ENCODE measurements at places on chromosomes 12 and 14. TPM values are rescaled to one million over a fixed set of nuclear protein-coding genes. Genes with fewer than 3 reads are reported as not detected.

DNA sequence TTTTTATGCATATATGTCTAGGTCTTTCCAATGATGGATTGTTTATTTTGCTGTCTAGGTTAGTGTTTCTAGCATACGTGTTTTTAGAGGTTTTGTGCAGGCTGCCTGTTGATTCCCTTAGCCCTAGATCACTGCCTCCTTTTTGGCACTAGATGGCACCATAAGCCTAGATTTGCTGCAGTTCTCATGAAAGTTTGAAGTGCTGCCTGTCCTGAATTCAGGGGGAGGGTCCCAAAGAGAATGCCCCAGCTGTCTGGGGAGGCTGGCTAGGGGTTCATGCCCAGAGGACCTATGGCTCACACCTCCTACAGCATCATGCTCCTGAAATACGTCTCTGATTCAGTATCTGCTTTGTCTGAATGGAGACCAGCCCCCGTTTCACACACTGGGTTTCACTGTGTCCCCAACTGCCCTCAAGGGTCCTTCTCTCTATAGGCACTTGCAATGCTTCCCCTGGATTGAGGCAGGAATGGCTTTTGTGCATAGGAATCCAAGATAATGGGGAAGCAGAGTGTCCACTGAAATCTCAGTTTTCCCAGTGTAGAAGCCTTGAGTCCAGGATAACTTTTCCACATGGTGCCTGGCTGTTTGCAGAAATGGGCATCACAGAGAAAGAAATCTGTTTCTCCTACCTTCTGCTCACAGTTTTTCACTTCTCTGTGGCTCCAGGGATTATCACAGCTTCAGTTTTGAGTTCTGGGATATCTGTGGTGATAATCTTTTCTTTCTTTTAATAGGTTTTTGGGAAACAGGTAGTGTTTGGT lies 14.2 kb upstream of the TXNRD1 start:
- no peak for DNase-seq

GRCh38 chr14:31508135-31508534 lies 20.3 kb upstream of the GPR33 start:
- DNase-seq: no peak

POTEG gene
- 0.09 TPM for polyA plus RNA-seq

DNA sequence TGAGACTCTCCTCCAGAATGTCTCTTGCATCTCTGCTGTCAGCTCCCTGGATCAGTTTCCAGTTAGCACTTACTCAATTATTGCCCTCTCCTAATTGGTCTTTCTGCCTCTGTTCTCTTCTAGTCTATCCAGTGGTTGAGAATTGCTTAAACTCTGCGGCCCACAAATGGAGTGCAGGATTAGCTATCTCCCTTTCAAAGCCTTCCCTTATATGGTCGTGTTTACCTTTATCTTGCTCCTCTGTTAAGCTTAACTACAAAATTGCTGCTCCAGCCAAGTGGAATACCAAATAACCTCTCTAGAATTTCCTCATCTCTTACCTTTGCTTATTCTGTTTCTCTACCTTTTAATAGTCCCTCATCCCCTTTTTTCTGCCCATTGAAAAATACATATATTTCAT lies 132.7 kb downstream of the NRXN3 start:
- DNase-seq: no peak

ATN1 gene
- polyA plus RNA-seq: 91.9 TPM

HOXC13 gene
- polyA plus RNA-seq: not detected

GAPDH gene
- polyA plus RNA-seq: 2,056 TPM

- DNase-seq: no peak
These were observed 113.7 kb upstream of the MDM1 start for GRCh38 chr12:68445824-68446223.

LRRIQ1 gene
- 35.8 TPM for polyA plus RNA-seq

GRCh38 chr14:36988568-36988967 lies 183.8 kb downstream of the SLC25A21 start:
- no peak for DNase-seq

TSHR gene
- 0.45 TPM for polyA plus RNA-seq

GRCh38 chr12:105170139-105170538 lies 62.6 kb downstream of the WASHC4 start:
- DNase-seq: no peak

DNA sequence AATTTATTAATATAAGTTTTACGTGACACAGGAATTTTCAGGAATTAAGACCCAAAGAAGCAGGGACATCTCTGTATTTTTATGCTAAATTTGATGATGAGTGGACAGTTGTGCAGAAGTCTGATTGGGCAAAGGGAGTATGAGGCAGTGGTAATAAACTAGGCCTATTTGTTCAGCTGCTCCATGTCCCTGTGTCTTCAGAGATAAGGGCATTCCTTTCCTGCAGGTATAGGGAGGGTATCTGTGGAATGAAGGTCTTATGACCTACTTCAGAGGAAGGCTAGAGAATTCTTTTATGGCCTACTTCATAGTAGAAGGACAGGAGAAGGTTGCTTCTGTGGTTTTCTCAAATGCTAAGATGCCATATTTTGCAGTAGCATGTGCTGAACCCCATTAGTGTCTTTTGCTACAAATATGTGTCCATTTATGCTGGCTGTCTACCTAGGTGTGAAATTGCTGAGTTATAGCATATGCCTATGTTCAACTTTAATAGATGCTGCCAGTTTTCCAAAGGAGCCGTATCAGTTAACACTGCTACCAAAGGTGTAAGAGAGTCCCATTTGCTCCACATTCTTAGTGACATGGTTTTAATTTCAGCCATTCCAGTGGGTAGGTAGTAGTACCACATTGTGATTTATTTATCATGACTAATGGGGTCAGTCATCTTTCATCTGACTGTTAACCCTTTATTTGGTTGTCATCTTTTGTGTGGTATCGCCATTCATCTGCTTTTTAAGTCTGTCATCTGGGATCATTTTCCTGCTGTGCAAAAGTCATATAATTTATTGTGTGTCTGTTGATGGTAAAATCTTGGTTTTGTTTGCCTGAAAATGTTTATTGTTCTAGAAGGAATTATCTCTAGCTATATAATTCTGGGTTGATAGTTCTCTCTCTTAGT lies 410.7 kb upstream of the RGS6 start:
- no peak for DNase-seq

DNA sequence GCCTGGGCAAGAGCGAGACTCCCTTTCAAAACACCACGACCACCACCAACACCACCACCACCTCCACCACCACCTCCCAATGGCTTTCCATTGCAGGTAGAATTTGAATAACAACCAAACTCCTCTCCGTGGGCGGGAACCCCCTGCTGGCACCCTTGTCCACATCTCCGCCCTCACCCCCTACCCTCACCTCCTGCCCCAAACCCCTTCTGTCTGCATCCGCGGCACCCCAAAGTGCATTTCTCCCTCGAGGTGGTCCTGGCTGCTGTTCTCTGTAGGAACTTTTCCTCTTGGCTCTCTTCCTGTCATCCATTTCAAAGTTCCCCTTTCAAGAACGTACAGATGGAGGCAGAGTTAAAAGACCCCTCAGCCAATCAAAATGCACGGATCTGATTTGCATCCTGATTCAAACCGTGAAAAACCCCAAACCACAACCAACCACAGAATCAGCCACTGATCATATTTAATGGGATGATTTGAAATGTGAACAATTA lies 3.8 kb downstream of the SDSL start:
- DNase-seq: no peak

- DNase-seq: no peak
These were observed 278.2 kb upstream of the SFSWAP start for GRCh38 chr12:131432532-131433260.

- DNase-seq: no peak
These were observed 269.2 kb downstream of the CCDC91 start for GRCh38 chr12:28459481-28459880.

- no peak for DNase-seq
These were observed 11.4 kb downstream of the MANSC1 start for GRCh38 chr12:12338527-12339168.

- no peak for DNase-seq
These were observed 123.1 kb upstream of the KRR1 start for GRCh38 chr12:75634244-75635222.

GRCh38 chr14:65006261-65006721 lies 19.6 kb downstream of the FNTB start:
- no peak for DNase-seq

- no peak for DNase-seq
These were observed 40.4 kb upstream of the PPP2R5C start for GRCh38 chr14:101721111-101721510.

- DNase-seq: no peak
These were observed 1.3 kb downstream of the KRT7 start for GRCh38 chr12:52234223-52234810.

PROX2 gene
- 2.9 TPM for polyA plus RNA-seq

DGKA gene
- polyA plus RNA-seq: 22.8 TPM

GRCh38 chr14:104103446-104104075 lies 18.1 kb downstream of the ASPG start:
- no peak for DNase-seq

DNA sequence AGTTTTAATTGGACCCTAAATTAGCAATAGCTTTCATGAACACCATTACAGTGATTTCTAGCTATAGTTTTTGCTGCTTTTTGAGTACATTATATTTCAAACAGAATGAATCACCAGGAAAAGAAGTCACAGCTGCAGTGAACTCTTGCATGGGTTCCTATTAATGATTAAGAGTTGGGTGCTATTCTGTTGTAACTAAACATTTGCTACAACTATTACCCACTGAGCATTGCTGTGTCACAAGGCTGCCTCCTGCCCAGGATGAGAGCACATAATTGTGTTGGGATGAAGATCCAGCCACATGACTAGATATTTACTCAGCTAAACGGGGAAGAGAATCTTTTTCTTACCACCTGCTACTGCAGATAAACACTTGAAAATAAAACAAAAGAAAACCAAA lies 152.7 kb downstream of the GXYLT1 start:
- DNase-seq: no peak

DNA sequence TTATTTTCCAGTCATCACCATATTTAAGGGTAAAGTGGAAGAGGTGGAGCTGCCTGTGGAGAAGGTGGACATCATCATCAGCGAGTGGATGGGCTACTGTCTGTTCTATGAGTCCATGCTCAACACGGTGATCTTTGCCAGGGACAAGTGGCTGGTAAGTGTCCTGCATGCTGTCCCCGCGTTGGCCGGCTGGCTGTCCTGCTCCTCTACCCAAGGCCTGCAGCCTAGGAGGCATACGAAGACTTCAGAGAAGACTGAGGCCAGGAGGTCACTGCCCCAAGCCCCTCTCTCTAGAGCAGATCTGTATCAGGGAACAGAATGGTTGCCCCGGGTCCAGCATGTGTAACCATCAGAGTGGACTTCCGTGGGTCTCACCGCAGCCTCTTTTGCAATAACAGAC lies 77.7 kb downstream of the PRMT8 start:
- no peak for DNase-seq
